Skin of body (tissue), 3 donors: ENCODE measurements at places on chromosomes 7 and 10.

DNA sequence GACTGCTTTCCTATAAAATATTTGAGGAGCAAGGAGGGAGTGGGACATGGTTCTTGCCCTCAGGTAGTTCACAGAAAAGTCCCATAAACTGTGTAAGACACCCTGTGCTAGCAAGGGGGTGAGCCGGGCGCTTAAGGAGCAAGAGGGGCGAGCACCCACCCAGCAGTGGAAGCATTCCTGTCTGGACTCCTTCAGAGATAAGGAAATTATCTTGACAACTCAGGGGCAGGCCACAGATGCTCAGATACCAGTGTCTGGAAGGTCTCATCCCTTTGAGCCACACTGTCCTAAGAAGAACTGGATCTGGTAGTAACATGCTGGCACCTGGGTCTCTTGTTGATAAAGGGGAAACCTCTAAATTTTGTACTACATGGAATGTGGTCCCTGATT is 54.1 kb downstream of the DAGLB start:
- DNase-seq: no peak

- no peak for DNase-seq
Observed at GRCh38 chr10:48610585-48611093, 5.8 kb upstream of the ARHGAP22 start.

GRCh38 chr7:120991581-120991980 is 3.1 kb downstream of the CPED1 start:
- DNase-seq: peak; percentile 67

DNA sequence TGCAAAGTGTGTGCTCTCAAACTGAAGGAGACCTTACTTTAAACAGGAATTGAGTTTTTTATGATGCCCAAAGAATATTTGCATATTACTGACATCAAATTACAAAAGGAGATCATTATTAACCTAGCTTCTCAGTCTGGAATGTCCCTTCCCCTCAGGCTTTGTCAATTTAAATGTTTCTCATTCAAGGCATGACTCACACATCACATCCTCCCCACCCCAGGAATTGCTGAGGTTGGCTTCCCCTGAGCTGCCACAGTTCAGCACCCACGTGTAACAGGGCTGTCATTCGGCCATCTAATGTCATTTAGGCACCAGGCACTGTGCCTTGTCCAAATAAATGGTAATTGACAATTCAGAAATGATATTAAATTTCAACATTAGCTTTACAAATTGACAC is 305.9 kb upstream of the MGMT start:
- DNase-seq: peak; percentile 8

DNA sequence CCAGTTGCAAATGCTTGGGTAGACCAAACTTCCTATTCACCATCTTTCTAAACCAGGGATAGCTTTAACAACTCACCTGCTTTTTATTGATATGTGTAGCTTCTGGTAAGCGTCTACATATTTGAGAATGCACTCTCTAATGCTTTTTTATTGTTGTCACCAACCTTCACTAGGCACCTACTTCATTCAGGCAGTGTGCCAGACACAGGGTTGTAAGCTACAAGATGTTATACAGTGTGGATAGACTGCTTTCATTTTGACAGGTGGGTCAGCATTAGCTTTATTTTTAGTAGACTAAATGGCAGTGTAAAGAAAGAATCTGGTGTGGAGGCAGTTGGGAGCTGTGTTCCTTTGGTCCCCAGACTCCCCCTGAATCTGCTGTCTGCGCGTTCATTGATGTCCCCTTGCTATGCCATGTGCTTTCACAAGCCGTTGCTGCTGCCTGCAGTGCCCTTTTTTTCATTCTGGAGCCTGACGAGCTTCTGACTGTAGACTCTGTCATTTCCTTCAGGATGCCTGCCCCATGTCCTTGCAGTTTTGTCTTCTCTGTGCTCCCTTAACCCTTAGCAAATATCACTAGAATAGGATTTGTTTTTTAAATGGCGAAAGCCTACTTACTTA is 32.1 kb downstream of the NRF1 start:
- no peak for DNase-seq

DNA sequence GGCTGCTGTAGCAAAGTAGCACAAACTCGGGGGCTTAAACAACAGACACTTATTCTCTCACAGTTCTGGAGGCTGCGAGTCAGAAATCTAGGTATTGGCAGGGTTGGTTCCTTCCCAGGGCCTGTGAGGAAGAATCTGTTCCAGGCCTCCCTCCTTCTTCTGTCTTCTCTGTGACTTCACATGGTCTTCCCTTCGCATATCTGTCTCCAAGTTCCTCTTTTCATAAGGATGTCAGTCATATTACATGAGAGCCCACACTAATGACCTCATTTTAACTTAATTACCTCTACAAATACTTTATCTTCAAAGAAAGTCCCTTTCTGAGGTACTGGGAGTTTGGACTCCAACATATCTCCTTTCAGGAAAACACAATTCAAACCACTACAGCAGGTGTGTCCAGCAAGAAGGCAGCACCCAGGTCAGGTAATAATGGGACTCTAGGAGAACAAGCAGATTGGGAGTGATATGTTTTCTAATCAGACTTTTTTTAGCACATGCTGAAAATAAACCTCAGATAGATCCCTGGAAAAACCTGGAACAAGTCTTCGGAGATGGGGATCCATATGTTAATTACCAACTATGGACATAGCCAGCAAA is 11.7 kb downstream of the CREB5 start:
- no peak for DNase-seq

- no peak for DNase-seq
Observed at GRCh38 chr10:47295411-47295810, 4.6 kb upstream of the GDF10 start.

DNA sequence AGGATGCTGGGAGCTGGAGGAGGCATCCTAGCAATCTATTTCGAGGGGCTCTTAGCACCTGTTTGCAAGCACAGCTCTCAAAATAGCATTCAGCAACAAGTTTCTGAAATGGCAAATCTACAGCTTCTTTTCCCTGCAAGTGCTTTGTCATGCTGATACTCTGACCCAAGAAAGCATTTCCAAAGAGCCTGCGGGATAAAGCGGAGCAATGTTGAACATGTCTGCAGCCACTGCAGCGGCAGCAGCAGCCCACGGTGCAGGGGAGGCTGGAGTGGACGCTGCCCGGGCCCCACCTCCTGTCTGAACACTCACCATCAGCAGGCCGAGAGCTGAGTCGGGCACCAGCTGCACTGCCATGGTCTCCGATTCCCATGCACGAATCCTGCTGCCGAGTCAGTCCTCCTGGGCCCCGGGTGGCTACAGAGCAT is 964 bp downstream of the FRMD4A start:
- no peak for DNase-seq

GRCh38 chr10:132651511-132652029 is 114.0 kb downstream of the INPP5A start:
- no peak for DNase-seq

- peak; percentile 63 for DNase-seq
Observed at GRCh38 chr7:66150471-66150870, 35.8 kb downstream of the CRCP start.

DNA sequence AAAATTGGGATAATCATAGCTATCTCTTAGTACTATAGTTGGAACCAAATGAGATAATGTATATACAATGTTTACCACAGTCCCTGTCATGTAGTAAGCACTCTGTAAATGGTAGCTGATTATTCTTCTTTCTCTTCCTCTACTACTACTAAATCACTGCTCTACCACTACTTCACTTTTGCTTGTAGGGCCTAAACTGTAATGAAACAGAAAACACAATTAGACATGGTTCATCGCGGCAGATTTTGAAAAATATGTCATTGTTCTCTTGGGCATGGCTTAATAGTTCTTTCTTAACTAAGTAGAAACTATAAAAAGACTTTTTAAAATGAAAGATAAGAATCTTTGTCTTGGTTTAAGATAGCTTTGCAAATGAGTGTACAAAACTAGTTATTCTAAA is 34.9 kb downstream of the R3HCC1L start:
- no peak for DNase-seq
